ENCODE measurements at places on chromosomes 5 and 9. TPM values are rescaled to one million over a fixed set of nuclear protein-coding genes. Genes with fewer than 3 reads are reported as not detected.
A peak's percentile ranks its signal among the peaks of the same experiment; 100 is the strongest.

DNA sequence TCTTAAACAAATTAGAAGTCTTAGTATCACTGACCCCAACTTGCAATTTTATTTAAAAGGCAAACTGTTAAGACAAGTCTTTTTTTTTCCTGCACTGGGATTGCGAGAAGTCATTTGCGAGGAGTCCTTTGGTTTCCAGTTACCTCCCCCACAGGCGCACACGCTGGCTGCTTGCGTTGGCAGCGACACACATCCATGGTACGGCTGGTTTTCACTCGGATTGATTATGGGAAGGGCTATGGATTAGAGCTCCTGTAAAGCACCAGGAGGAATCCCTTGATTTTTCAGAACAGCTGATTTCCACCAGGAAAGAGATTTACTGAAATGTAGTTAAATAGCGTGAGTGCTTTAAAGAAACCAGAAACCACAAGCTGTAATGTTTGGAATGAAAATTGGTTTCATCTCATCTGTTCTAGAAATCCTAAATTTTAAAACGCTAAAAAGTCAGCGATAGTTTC, 737 bp downstream of the SLC1A3 start:
- peak; percentile 77 for DNase-seq

DNA sequence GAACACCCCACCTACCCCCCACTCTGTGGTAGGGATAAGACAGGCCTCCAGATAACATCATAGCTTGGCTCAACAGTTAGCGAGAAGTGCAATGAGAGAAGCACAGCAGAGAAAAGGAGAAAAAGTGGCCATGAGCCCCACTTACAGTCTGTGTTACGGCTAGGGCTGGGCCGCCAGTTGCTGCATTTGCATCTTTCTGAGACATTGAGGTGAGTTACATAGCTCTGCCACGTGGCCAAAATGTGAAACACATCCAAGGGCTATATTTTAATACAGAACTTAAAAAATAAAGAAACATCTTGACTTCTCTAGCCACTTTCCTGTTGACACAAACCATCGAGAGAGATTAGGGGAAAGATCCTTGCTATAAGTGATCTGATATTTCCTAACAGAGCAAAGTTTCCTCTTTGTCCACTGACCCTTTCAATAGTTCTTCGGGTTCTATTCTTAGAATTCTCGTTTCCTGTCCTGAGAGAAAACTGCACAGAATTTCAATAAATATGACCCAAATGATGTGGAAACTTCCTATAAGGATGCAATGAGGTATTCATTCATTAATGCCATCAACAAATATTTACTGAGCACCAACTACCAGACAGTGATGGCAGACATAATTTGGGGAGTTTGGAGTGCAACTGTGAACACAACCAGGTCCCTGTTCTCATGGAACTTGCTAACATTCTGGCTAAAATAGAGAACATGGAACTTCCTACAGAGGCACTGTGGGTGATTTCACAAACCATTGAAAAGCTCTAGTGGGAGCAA, 3.2 kb upstream of the TLE4 start:
- DNase-seq = no peak

DNA sequence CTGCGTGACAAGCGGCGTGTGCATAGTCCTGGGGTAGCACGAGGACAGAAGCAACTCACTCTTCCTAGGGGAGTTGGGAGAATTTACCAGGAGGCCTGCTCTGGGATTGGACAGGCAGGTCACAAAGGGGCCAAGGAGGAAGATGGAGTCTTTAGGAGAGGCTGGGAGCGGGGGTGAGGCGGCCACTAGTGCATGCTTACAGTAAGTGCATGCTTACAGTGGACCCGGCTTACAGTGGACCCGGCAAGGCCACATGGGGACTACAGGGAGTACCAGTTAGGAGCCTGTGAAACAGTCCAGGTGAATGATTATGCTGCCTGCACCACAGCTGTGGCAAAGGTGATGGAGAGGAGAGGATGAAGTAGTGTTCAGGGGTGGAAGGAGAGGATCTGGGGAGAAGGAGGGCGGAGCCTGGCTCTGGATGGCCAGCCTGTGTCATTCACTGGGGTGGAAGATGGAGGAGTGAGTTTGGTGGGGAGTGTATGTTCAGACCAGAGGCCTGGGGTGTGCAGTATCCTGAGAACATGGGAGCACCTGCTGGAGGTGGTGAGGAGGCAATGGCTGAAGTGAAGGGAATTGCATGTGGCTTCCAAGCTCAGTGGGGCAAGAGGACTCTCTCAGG, 78.7 kb downstream of the CRB2 start:
- DNase-seq = no peak

DNA sequence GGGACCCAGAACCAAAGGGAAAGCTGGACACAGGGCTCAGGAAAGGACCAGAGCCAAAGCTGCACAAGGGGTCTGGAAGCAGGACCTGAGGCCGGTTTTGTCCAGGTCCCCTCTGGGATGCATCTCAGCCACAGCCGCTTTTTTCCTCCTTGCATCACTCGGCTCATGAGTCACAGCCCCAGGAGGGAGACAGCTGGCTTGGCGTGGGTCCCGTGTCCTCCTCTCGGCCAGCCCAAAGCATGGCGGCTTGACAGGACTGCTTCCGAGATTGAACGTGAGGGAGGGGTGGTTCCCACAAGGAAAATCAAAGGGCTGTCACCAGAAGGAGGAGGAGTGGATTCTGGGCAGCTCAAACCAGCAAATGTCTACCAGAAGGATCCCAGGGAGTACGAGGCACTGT, 56.7 kb upstream of the CPLX2 start:
- peak; percentile 90 for DNase-seq

DNA sequence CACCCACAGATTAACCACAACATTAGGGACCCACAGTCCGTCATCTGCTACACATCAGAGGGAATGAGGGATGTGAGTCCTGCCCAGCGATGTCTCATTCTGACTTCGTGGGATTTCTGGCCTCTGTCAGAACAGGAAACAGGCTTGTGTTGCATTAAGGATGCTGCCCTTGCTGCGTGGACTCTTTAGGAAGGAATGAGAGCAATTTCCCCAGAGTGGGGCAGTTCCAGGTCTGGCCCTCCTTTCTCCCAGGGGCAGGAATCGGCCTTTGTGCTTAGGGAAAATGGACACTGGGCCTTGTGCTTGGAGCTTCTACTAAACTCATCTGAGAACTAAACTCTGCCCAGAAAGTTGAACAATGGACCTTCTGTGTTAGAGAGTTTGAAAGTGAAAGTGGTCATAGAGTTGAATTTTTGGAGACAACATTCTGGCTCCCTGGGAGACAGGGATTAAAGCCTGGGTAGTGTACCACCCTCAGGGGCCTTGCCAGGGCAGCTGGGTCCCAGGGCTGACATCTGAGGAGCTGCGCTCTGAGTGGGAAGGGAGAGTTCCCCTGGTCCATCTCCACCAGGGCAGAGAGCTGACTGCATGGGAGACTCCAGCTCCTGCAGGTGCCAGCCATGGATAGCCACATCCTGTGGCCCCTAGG, 37.8 kb upstream of the S1PR3 start:
- peak; percentile 81 for DNase-seq

GRCh38 chr5:52725065-52725746, 62.5 kb upstream of the ITGA1 start:
- DNase-seq = no peak

DNA sequence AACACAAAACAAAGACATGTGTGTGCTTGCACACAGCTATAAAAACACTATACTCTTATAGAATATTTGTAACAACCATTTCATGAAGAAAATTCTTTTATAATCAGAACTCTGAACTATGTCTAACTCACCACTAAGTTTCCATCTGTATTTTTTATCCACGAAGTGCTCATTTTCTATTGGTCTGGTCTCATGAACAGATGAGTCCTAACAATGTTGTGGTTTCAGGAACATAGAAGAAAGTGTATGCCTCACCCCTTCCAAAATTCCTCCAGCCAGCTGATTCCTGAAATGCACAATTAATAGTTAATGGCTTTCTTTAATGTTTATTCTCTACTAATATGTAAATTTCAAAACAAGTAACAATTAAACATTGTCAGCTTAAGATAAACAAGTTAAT, 325.3 kb upstream of the GRAMD2B start:
- DNase-seq = no peak

DNA sequence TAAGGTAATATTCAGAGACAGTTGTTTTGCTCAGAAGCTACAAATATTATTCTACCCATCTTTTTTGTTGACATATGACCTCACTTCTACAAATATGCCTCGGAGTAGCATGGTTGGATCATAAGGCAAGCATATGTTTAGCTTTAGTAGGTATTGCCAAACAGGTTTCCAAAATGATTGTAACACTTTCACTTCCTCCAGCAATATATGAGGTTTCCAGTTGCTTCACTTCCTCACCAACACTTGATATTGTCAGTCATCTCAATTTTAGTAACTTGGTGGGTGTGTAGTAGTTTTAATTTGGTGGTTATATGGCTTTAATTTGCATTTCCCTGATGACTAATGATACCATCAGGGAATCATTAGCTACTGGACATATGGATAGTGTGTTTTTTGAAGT, 46.7 kb downstream of the TNFSF8 start:
- DNase-seq = no peak

GRCh38 chr5:152560512-152561137, 155.5 kb upstream of the NMUR2 start:
- peak; percentile 84 for DNase-seq

- no peak for DNase-seq
These were observed 171.0 kb downstream of the TRIO start for GRCh38 chr5:14313986-14314690.

- no peak for DNase-seq
These were observed 124.1 kb upstream of the TBC1D2 start for GRCh38 chr9:98379572-98379971.

GRCh38 chr9:18480662-18481093, 6.7 kb downstream of the ADAMTSL1 start:
- no peak for DNase-seq

DNA sequence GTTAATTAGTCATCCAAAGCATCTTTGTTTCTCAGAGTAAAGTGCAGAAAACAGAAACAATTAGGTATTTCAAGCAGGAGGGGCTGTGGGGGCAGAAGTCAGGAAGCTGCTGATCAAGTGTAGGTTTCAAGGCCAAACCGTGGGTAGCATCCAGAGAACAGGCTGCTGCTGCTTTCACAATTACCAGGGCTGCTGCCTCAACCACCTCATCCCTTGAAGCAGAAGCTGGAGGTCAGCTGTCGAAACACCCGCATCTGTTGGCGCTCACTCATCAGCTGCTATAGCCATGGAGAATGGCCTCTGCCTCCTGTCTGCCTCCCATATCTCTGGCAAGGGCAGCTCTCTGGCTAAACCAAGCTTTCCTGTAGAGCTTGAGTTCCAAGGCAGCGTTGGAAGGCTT, 122.9 kb upstream of the OSMR start:
- no peak for DNase-seq

GRCh38 chr5:11322133-11322532, 561.1 kb upstream of the DAP start:
- DNase-seq = no peak

- no peak for DNase-seq
These were observed 126.2 kb downstream of the SAXO1 start for GRCh38 chr9:18906656-18907395.

DNA sequence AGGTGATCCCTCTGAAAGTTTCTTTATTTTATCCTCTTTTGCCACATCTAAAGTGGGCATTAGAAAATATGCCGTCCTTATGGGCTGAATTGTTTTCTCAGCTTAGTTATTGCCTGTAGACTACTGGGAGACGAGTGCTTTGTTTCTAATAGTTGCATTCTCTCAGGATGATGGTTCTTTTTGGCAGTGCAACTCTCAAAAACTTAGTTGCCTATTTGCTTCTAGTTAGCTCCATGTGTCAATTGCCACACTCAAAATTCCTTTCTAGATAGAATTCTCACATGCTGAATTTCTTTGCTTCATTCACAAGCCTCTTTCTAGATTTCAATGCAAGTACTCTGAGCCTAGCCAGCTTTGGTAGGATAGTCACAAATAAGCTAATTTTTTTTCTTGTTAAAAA, 155.5 kb downstream of the FGF10 start:
- no peak for DNase-seq

DNA sequence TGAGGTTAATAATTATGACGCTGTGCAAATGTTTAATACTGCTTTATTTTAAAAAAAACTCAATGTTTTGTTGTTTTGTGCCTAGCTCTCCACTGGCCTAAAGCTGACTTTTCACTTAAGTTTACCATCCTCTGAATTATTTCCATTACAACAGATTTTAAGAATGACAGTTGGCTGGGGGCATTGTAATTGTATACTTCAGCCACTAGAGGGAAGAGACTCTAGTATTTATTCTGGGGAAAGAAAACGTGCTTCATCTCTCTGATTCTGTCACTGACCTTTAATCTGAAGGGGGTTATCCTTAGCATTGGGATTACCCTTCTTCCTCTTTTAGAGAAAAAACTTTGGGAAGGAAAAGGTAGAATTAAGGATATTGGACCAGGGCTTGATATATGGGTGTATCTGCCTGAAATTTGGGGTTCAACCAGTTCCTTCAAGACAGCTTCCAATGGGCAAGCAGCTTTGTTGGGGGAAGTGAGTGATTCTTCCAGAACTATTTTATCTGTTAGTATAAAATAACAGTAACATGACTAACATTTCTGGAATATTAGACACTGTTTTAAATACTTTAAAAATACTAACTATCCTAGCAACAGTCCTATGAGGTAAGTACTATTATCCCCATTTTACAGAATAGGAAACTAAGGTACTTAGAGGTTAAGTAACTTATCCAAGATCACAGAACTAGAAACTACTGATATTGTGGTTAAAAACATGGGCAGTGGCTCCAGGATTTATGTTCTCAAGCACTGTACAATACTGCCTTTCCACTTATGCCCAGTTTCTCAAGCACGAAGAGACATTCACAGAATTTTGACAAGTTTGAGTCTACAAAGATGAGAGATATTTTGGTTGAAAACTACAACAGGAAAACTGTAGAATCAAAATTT, 208.4 kb downstream of the CD180 start:
- DNase-seq = no peak

DNA sequence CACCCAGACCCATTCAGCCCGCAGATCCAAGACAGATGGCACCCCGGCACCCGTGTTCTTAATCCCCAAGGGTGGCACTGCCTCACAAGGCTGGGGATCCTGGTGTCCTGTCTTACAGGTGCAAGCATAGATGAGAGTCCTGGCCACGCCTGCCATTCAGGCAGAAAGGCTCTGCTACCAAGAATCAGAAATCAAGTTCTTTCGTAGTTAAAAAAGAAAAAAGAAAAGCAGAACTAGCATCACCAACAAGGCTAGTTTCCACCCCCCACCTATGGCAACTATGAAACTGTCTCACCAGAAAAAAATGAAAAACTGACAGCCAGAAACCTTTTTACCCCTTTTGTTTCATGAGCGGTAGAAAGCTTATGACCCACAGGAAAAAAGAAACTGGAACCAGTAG, 170.4 kb downstream of the SYK start:
- DNase-seq = no peak

- no peak for DNase-seq
These were observed 27.6 kb downstream of the TMEM245 start for GRCh38 chr9:109092051-109092580.

DNA sequence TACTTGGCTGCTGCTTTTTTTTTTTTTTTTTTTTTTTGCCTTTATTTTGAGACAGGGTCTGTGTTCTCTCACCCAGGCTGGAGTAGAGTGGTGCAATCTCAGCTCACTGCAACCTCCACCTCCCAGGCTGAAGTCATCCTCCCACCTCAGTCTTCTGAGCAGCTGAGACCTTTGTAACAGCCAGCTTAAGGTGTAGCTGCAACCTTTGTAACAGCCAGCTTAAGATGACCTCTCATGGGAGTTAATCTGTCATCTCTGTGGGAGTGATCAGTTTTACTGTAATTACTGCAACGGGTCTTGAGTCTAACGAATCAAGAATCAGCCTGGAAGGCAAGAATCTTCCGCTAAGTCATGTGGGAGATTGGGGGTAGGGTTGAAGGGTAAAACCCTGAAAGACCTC, 31.6 kb upstream of the SNX2 start:
- DNase-seq = no peak

ALDH7A1 gene
- 57.0 TPM for polyA plus RNA-seq

CTSV gene
- 19.0 TPM for polyA plus RNA-seq

FOXD4L6 gene
- polyA plus RNA-seq = 0.51 TPM

PLPP7 gene
- polyA plus RNA-seq = 8.3 TPM
